Ascending aorta (tissue), 2 donors: ENCODE measurements at places on chromosomes 2 and 18. TPM values are rescaled to one million over a fixed set of nuclear protein-coding genes. Genes with fewer than 3 reads are reported as not detected.

GRCh38 chr2:74585406-74586185, 31.1 kb downstream of the DOK1 start:
- no peak for DNase-seq
- no peak overlapping the region for H3K27ac ChIP-seq
- no peaks in the 10 kb centered on the region for H3K36me3 ChIP-seq
- H3K4me1 ChIP-seq, result no peaks in the 10 kb centered on the region
- no peaks in the 10 kb centered on the region for H3K27me3 ChIP-seq

GRCh38 chr2:108967757-108968156, 21.3 kb downstream of the EDAR start:
- DNase-seq, result no peak
- H3K27ac ChIP-seq, result no peak overlapping the region
- H3K4me3 ChIP-seq, result no peak overlapping the region
- no peaks in the 10 kb centered on the region for H3K36me3 ChIP-seq
- no peaks in the 10 kb centered on the region for H3K27me3 ChIP-seq

- H3K27ac ChIP-seq, result peak overlapping the region; percentile 88
- DNase-seq, result no peak
- H3K27me3 ChIP-seq, result no peaks in the 10 kb centered on the region
- H3K4me1 ChIP-seq, result peaks cover 11% of the 10 kb centered on the region
Measured at GRCh38 chr2:100198461-100199230, 56.3 kb upstream of the AFF3 start.

GRCh38 chr2:165827921-165828276, 33.9 kb upstream of the GALNT3 start:
- no peaks in the 10 kb centered on the region for H3K27me3 ChIP-seq
- no peak for DNase-seq
- no peaks in the 10 kb centered on the region for H3K36me3 ChIP-seq

GRCh38 chr2:47838686-47839085, 55.7 kb downstream of the MSH6 start:
- no peak overlapping the region for H3K27ac ChIP-seq
- peaks cover 40% of the 10 kb centered on the region for H3K36me3 ChIP-seq
- H3K4me3 ChIP-seq, result no peak overlapping the region
- H3K27me3 ChIP-seq, result no peaks in the 10 kb centered on the region
- DNase-seq, result no peak

DNA sequence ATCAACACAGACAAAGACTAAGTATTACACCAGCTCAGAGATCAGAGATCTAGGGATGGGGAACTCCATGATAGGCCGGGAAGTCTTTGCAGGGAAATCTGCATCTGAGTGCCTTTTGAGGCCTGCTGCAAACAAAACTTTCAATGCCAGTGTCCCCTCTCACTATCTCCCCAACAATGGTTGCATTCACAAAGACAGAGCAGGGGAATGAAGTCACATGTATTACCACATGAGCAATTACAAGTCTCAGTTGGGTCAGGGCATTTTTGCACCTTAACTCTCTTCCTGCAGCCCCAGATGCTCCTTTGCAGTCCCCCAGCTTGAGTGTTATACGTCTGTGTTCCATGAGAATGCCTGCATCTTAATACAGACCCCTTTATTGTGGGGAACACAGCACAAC, 1.8 kb upstream of the RNF144A start:
- H3K36me3 ChIP-seq, result no peaks in the 10 kb centered on the region
- peaks cover 3% of the 10 kb centered on the region for H3K4me1 ChIP-seq
- no peak overlapping the region for H3K27ac ChIP-seq
- no peak for DNase-seq
- H3K4me3 ChIP-seq, result no peak overlapping the region

- peaks cover 5% of the 10 kb centered on the region for H3K4me1 ChIP-seq
- H3K27ac ChIP-seq, result peak overlapping the region; percentile 78
Measured at GRCh38 chr18:47953471-47953931, 23.0 kb upstream of the SMAD2 start.

- H3K27ac ChIP-seq, result no peak overlapping the region
- no peaks in the 10 kb centered on the region for H3K27me3 ChIP-seq
- DNase-seq, result no peak
- H3K4me3 ChIP-seq, result no peak overlapping the region
- H3K36me3 ChIP-seq, result no peaks in the 10 kb centered on the region
Measured at GRCh38 chr2:21020031-21020667, 23.7 kb downstream of the APOB start.

GRCh38 chr2:10947446-10948187, 35.9 kb downstream of the KCNF1 start:
- no peak overlapping the region for H3K27ac ChIP-seq
- no peaks in the 10 kb centered on the region for H3K4me1 ChIP-seq
- H3K36me3 ChIP-seq, result no peaks in the 10 kb centered on the region
- H3K27me3 ChIP-seq, result no peaks in the 10 kb centered on the region

GRCh38 chr18:39647627-39648534, 2082.3 kb upstream of the CELF4 start:
- no peaks in the 10 kb centered on the region for H3K36me3 ChIP-seq
- no peak overlapping the region for H3K4me3 ChIP-seq
- no peak for DNase-seq
- no peaks in the 10 kb centered on the region for H3K4me1 ChIP-seq
- H3K27ac ChIP-seq, result no peak overlapping the region
- no peaks in the 10 kb centered on the region for H3K27me3 ChIP-seq

DNA sequence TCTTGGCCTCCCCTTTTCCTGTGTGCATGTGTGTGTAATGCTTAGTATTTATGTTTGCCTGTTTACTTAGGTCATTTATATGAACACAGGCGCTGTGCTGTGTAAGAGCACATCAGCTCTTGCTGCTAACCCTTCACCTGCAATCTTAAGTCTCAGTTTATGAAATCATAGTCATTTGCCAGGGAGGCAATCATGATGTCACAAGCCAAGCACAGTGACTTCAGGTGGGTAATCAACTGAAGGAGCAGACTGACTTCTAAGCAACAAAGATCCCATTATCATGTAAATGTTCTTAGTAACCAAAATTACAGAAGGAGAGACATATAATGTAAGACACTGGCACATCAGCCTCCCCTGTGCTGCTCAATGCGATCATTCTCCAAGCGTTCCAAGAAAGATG, 386.3 kb upstream of the MEIS1 start:
- H3K27ac ChIP-seq, result no peak overlapping the region
- H3K4me1 ChIP-seq, result no peaks in the 10 kb centered on the region
- H3K27me3 ChIP-seq, result no peaks in the 10 kb centered on the region

DNA sequence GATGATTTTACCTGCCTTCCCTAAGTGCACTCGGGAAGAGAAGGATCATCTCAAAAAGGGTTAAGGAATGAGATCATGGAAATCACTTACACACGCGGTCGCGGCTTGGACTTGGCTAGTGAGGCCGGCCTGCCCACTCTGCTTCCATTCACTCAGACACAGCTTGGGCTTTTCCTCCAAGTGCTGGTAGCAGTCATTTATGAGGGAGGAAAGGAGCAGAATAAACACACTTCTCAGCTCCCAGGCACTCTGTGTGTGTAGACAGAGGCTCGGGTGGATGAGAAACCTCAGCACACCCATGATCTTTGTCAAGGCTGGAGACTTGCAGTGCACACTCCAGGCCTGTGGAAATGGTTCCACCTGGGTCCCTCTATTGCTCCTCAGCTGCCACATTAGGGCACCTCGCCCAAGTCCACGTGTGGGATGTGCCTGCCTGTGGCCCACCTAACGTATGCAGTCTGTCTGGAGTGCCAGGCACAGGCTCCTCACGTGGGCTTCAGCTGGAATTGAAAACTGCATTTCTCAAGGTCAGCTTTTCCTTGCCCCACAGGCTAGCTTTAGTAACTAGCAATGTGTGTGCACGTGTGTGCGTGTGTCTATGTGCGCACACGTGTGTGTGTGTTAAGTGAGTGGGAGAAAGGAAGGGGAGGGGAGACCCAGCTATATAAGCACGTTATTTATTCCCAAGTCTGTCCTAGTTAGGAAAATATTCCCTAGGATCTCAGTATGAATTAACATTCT, 288.4 kb downstream of the SOX11 start:
- no peak for DNase-seq
- H3K4me1 ChIP-seq, result no peaks in the 10 kb centered on the region
- no peak overlapping the region for H3K27ac ChIP-seq
- H3K27me3 ChIP-seq, result no peaks in the 10 kb centered on the region
- no peaks in the 10 kb centered on the region for H3K36me3 ChIP-seq

DNA sequence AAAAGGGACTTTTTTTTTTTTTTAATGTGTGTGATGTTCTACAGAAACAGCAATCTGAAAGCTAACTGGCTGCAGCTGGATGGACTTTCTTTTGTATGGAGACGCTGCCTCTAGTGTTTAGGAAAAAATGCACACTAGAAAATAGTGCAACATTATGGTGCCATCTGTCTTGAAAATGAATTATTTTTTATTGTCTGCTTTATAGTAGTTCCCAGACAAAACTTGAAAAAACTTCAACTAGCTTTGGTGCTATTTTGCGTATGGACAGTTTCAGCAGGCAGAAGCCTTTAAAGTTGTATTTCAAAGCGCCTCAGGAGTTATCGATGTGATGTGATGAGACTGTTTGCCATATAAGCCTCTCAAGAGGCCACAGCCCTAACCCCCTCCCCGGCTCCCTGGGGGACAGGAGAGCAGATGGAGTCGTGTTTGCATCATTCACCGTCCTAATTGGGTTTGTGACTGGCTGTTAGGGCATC, 86.9 kb downstream of the LTBP1 start:
- no peak overlapping the region for H3K27ac ChIP-seq
- H3K4me3 ChIP-seq, result peak overlapping the region; percentile 67
- no peaks in the 10 kb centered on the region for H3K4me1 ChIP-seq
- no peak for DNase-seq

DNA sequence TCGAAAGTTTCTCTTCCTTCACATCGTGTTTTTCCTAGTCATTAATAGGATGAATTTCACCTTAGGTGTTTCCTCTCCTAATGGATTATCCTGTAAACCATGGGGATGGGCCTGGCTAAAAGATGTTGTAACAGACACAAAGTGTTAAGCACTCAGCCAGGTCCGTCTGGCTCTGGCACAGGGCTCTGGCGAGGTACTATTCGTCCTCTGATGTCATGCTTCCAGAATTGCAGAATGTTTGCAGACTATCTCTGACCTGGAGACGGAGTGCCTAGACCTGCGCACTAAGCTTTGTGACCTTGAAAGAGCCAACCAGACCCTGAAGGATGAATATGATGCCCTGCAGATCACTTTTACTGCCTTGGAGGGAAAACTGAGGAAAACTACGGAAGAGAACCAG, 13.2 kb downstream of the ATG16L1 start:
- H3K36me3 ChIP-seq, result peaks cover 88% of the 10 kb centered on the region
- H3K4me1 ChIP-seq, result no peaks in the 10 kb centered on the region
- DNase-seq, result no peak

DNA sequence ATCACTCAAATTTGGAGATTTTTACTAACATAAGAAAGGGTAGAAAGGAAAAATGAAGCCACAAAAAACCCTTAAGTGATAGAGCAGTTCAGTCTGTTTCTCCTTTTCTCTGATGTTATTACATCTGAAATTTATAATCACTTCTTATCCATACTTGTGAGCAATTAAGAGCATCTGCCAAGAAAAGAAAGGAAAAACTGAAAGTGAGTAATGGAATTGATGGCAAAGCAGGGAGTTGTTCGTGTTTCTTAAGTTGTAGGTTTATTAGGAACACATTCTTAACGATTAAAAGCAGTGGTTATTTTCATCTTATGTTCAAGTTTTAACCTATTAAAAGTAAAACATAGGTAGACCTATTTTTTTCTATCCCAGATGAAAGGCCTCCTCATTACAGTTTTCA, 277.7 kb downstream of the RND3 start:
- no peaks in the 10 kb centered on the region for H3K36me3 ChIP-seq
- no peaks in the 10 kb centered on the region for H3K27me3 ChIP-seq
- H3K27ac ChIP-seq, result no peak overlapping the region

- H3K36me3 ChIP-seq, result no peaks in the 10 kb centered on the region
- H3K27me3 ChIP-seq, result no peaks in the 10 kb centered on the region
- no peak overlapping the region for H3K27ac ChIP-seq
- no peak overlapping the region for H3K4me3 ChIP-seq
- no peak for DNase-seq
Measured at GRCh38 chr18:25109484-25109883, 242.5 kb downstream of the ZNF521 start.

DNA sequence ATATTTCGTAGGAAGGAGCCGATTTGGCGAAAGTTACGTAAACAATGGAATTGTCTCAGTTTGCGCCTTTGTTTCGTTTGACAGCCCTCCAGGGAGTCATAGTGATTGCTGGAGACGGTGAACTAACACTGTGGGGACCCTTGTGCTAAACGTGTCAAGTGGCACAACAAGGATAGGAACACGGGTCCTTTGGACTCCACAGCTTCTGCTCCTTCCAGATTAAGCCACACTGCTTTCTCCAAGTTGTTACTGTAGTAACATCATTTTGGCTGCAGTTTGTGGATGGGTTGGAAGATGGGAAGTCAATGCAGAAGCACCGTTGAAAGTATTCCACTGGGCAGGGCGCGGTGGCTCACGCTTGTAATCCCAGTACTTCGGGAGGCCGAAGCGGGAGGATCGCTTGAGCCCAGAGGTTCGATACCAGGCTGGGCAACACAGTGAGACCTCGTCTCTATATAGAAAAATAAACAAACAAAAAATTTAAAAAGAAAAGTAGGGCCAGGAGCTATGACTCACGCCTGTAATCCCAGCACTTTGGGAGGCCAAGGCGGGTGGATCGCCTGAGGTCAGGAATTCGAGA, 636 bp upstream of the IMMT start:
- no peaks in the 10 kb centered on the region for H3K27me3 ChIP-seq
- peak overlapping the region; percentile 99 for H3K27ac ChIP-seq
- no peaks in the 10 kb centered on the region for H3K36me3 ChIP-seq
- H3K4me1 ChIP-seq, result peaks cover 41% of the 10 kb centered on the region
- H3K4me3 ChIP-seq, result peak overlapping the region; percentile 91
- no peak for DNase-seq

DNA sequence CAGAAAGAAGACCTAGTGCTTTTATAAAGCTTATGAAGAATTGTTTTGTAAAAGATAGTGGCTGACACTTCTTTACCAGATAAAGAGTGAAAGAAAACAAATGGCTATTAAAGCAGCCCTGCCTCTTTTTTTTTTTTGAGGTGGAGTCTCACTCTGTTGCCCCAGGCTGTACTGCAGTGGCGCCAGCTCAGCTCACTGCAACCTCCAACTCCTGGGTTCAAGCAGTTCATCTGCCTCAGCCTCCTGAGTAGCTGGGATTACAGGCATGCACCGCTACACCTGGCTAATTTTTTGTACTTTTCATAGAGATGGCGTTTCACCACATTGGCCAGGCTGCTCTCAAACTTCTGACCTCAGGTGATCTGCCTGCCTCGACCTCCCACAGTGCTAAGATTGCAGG, 12.9 kb downstream of the ARPC2 start:
- peak overlapping the region; percentile 91 for H3K27ac ChIP-seq
- peaks cover 15% of the 10 kb centered on the region for H3K4me1 ChIP-seq
- H3K36me3 ChIP-seq, result peaks cover 84% of the 10 kb centered on the region
- no peak for DNase-seq
- H3K27me3 ChIP-seq, result no peaks in the 10 kb centered on the region

- no peaks in the 10 kb centered on the region for H3K27me3 ChIP-seq
- H3K36me3 ChIP-seq, result no peaks in the 10 kb centered on the region
- no peak overlapping the region for H3K4me3 ChIP-seq
Measured at GRCh38 chr2:37776487-37776886, 105.0 kb upstream of the CDC42EP3 start.

FBXO48 gene
- 1.2 TPM for total RNA-seq

FSHR gene
- total RNA-seq, result not detected

LONRF2 gene
- total RNA-seq, result 7.6 TPM

FEV gene
- not detected for total RNA-seq
